Caco-2 (cell line): ENCODE measurements at places on chromosomes 5 and 9.
A peak's percentile ranks its signal among the peaks of the same experiment; 100 is the strongest.

GRCh38 chr5:124902097-124902821, 155.8 kb upstream of the ZNF608 start:
- no peak for DNase-seq

GRCh38 chr5:151020304-151021110, at the start of gene GPX3:
GPX3 (plus strand) TSS chr5:151020591; CDS start chr5:151020655, 64 bp downstream.
- peak; percentile 97 for DNase-seq

GRCh38 chr5:159249158-159249557, 13.9 kb upstream of the UBLCP1 start:
- no peak for DNase-seq

- no peak for DNase-seq
Measured at GRCh38 chr5:100826133-100826532, 76.9 kb downstream of the ST8SIA4 start.

DNA sequence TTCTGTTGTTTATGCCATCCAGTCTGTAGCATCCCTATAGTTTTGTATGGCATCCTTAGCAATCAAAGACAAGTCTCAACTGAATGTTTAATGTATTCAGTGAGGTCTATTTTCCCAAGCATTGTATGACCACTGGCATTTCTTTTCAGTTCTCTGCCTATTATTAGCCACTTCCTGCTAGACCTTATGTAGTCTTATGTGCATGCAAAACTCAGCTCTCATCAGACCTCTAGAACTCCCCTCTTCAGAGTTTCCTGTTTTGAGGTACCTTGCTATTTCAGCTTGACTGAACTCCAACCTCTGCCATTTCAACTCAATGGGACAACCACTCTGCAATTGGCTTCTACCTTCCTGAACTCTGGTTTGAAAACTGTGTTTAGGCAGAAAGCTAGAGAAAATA, 113.2 kb downstream of the SLC25A46 start:
- no peak for DNase-seq

- peak; percentile 40 for DNase-seq
Measured at GRCh38 chr5:161846746-161847145, 1.2 kb upstream of the GABRA1 start.

- DNase-seq = no peak
Measured at GRCh38 chr5:141839015-141839513, 39.1 kb downstream of the PCDH1 start.

DNA sequence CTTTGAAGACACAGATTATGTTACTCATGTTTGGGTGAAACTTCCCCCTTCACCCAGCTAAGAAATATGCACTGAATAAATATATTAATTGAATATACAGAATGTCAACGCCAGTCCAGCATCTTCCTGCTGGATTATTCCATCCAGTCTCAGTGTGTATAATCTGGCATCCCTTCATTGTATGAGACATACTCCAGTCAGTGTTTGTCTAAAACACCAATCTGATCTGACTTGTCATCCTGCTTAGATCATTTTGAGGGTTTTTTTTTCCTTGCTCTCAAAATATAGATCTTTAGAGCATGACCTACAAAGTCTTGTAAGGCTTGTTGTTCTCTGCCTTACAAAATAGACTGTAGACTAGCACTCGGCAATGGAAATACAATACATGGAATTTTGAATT, 195.1 kb downstream of the SMARCA2 start:
- no peak for DNase-seq

DNA sequence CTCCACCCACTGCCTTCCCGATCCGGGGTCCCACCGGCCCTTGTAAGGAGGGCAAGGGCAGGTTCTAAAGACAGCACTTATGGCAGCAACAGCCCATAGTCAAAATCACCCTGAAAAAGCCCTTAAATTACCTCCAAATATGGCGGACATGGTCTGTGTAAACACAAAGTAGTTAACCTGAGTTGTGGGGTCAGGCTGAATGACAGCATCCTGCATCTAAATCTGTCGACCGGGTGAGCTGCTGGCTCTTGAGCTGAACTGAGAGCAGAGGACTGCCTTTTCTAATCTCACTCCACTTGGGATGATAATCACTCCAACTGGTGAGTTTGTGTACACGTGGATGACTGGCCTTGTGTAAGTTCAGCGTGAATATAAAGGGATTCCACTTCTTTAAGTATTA, 249.6 kb downstream of the DENND1A start:
- DNase-seq = no peak

- no peak for DNase-seq
Measured at GRCh38 chr9:74528207-74528606, 31.1 kb downstream of the RORB start.

DNA sequence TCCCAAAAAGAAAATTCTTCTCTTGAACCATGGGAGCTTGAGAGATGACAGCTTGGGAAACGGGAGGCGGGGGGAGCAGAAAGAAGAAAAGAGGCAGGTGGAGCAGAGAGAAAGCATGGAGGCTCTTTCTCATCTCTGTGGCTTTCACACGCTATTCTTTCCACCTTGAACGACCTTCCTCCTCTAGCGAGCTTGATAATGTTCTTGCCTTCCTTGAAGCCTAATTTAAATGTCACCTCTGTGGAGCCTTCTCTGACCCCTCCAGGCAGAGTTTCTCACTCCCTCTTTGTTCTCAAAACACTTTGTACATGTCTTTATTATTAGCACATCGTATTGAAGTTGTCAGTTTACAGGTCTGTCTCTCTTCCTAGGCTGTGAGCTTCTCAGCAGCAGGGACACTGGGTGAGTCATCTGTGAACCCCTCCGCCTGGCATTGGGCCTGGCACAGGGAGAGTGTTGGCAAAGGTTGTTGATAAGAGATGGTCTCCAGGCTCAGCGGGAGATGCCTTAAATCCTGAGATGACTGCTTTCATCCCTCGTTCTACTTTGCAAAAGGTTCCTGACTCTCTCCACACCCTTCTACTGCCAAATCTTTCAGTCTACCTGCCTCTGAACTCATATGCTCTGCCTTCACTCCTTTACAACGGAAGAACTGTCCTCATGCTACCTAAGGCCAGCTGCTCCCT, 14.1 kb upstream of the STRBP start:
- DNase-seq = no peak

DNA sequence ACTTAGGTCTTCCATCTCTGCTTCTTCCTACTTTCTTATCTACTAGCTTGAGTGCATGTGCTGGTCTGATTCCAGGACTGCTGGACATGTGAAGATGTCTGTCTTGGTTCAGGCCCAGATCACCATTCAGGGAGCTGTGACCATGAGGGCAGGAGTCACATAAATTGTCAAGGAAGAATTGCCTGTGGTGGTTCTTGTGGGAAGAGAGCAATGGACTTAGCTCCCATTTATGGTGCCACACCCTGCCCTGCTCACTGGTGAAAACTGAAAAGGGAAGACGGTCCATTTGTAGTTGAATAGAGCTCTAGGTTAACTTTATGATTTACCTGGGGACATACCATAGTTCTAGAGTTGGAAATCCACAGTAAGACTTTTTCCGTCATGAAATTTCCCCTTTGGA, 244.3 kb upstream of the ZNF608 start:
- no peak for DNase-seq

DNA sequence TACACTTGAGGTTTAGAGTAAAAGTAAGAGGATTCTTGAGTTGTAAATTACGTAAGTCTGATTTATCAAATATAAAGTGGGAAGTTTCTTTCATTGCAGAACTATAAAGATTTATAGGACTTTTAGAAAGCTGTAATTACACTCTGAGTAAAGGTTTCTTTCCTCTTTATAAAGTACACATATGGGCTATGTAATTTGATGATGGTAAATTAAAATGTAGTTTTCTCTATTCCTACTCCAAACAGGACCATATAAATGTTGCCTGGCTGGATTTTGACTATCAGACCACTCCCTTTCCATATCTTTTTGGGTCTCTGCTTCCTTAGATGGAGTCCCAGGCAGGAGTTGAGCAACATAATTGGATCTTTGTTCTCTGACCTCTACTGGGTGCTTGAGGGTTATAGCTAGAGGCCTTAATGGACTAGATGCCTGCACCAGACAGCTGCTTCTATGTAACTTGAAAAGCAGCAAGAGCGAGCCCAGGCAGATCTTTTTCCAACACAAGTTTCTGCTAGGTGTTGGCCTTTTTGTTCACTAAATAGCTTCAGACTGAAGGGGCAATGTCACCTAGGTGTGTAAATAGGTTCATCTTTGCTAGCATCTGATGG, 11.4 kb upstream of the TEX48 start:
- DNase-seq = no peak

DNA sequence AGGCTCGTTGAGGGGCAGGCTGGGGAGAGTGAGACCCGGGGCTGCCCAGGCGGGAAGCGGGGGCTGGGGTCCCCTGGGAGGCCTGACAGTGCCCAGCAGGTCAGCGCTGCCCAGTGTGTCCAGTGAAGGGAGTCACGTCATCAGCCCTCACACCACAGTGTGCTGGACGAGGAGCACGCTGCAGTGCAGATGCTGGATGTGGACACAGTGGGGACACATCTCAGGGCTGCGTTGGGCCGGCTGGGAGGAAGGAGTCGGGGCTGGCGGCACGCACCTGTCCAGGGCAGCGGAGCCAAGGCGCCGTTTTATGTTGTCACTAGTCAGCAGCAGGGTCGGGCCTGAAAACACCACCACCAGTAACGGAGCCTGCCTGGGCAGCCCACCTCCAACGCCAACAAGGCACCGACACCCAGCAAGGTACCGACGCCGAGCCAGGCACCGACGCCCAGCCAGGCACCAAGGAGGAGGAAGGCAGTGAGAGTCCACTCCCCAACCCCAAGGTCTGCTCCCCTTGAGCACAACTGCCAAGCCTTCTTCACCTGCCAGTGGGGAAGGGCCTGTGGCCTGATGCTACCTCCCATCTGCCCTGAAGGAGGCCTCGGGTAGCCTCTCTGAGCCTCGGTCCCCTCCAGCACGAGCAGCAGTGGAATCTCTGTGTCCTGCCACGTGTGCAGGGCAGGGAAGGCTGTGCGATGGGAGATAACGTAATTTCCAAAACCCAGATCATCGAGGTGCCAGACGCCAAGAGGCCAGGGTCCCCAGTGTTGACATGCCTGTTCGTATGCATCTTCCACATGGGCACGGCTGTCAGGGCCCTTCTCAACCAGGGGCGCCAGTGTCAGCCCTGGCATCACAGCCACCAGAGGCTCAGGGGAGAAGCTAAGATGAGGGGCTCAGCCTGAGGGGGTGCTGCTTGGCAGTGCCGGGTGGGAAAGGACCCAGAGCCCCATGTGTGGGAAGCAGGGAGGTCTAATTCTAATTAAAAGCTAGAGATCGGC, 21.9 kb upstream of the NSMF start:
- no peak for DNase-seq

- DNase-seq = peak; percentile 66
Measured at GRCh38 chr5:17249029-17249634, 31.7 kb downstream of the BASP1 start.

GRCh38 chr5:136120529-136120928, 12.1 kb upstream of the SMAD5 start:
- DNase-seq = no peak

DNA sequence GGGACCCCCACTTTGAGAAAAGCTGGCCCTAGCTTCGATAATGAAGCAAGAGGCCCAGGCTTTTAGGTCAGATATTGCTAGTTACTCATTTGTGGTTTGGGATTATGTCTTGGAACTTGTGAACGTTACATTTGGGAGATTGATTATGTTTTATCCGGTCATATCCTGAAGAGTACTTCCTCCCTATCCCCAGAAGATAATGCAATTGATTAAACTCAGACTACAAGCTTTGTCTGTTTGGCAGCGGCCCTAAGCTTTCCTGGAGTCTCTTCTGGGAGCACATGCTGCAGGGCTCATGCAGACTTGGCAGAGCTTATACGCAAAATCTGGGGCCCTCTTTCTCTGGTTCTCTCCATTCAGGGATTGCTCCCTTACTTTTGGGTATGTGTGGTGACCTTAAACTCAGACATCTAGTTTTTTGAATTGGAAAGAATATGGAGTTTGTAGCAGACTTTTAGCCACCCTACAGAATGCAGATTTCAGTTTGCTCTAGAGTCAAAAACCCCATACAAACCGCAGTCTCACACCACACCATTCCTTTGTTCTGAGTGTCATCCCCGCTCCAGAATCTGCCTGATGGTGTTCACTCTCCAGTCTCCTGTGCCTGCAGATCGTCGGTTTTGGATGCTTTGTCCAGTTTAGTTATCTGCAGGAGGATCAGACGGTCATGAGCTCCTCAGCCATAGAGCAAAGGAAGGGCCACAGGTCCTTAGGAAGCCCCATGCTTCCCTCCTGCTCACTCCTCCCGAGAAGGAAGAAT, 449.5 kb upstream of the TRPC7 start:
- DNase-seq = no peak

DNA sequence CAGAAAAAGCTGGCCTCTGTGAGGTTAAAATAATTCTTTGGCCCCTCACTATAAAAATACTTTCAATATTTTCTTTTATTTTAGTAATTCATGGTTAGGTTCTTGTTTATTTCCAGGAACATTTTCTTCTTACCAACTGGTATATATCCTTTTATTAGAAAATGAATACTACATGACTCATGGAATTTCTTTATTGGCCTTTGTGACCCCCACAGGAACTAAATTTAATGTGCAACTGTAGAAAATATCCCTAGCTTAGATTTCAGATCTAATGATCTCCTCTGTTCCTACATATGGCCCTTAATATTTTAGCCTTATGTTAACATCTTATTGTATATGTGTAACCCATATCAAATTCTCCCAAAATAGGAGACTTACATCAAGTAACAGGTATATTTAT, 429.9 kb downstream of the NR2F1-AS1 start:
- no peak for DNase-seq

DNA sequence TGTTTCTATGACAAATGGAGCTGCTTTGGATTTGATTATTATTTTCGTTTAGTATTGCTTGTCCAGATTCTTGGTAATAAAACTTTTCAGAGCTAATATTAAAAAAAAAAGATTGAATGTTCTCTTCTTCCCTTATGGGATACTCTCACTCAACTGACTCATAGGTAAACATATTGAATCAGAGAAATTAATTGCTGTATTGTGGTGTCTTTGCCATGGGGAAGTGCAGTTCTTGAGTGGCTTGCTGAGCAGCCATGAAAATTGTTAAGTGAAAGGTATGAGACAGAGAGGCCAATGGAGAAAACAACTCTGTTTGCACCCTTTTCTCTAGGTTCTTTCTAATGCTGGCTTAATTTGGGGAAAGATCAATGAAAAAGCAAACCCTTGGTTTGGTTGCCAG, 149.9 kb upstream of the HMHB1 start:
- DNase-seq = no peak

GRCh38 chr9:133862585-133863256, 124.6 kb upstream of the SARDH start:
- DNase-seq = no peak

- no peak for DNase-seq
Measured at GRCh38 chr9:73116031-73116430, 35.6 kb upstream of the ANXA1 start.

DNA sequence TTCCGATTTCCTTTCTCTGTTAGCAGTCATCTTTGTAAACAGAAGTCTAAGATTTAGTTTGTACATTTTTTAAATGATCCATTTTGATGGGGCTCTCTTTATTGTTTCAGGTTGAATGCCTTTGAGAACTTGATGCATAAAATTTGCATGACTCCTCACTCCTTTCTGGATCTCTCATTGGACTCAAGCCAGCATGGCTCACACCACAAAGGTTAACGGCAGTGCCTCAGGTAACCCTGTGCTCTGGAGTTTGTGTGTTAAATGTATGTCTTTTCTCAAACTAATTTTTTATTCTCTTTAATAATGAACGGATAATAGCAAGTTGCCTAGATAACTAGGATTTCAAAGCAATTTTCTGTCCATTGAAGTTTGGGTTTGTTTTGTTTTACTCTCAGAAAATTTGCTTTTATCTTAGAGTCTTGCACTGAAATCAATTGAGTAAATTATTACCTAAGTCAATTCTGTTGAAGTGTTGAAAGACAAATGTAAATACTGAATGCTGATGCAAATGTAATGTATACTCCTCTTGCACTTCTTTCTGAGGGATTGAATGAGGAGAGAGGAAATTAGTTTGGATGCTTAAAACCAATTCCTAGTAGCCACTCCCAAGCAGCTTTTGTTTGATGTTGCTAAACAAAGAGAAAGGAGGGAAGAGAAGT, 164.6 kb upstream of the DMRT1 start:
- no peak for DNase-seq
